Suprapubic skin (tissue), 4 donors: ENCODE measurements at places on chromosomes 4 and X. TPM values are rescaled to one million over a fixed set of nuclear protein-coding genes. Genes with fewer than 3 reads are reported as not detected.

DCAF12L2 gene
- not detected for total RNA-seq

GAGE12H gene
- total RNA-seq, result not detected

GRCh38 chr4:26369581-26369980 is 48.8 kb downstream of the RBPJ start:
- DNase-seq, result no peak

GRCh38 chr4:107740381-107740780 is 20.3 kb upstream of the PAPSS1 start:
- no peak for DNase-seq

PAGE1 gene
- not detected for total RNA-seq

SLC10A6 gene
- total RNA-seq, result 85.6 TPM

CTSO gene
- 8.0 TPM for total RNA-seq
